ENCODE measurements at places on chromosomes 7 and 10.

DNA sequence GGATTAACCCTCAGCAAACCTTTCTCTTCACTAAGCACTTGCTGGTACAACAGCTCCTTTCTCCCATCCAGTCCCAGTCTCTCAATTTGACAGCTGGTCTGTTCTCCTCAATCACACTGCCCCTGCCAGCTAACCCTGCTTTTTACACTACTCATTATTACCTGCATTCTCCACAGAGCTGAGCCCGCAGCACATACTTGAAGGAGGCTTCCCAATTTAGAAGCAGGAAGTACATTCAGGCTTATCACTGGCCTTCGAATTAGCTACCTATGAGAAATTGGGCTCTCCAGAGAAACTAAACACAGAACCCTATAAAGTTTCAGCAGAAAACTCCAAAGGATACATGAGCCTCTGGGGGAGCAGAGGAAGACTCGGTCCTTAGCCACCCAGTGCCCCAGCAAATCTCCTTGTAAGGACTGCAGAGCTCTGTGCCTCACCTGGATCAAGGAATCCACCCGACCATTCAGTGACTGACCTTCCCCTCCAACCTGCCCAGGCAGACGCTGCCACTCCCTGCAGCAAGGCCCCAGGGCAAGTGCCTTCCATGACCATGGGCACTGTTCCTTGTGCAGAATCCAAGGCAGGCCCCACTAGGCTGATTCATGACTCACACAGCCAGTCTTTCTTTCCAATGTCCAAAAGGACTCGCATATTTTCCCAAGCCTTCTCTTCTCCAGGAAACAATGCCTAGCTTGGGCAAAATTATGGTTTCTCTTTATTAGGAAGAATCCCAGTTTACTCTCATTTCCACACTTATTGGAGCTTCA lies 68.0 kb downstream of the VOPP1 start:
- no peak for DNase-seq

- no peak for DNase-seq
These were observed 56.5 kb downstream of the MAP3K8 start for GRCh38 chr10:30490289-30491000.

GRCh38 chr7:134851141-134851540 lies 71.7 kb downstream of the CALD1 start:
- no peak for DNase-seq

GRCh38 chr10:71218046-71218650 lies 5.8 kb downstream of the UNC5B start:
- no peak for DNase-seq

DNA sequence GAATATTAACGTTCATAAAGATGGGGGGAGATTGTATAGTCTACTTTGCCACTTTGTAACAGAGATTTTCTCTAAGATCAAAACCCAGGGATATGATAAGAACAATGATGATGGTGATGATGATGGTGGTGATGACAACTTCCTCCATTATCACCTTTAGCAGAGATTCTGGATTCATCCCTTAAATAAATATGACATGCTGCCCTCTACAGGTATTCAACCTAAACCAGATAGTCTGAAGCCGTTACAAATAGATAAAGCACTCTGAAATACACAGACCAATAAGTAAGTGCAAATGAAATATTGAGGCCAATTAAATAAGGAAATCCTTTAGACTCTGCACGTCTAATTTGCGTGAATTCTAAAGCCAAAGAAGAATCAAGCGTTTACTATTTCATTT lies 211.5 kb downstream of the CREB5 start:
- no peak for DNase-seq

DNA sequence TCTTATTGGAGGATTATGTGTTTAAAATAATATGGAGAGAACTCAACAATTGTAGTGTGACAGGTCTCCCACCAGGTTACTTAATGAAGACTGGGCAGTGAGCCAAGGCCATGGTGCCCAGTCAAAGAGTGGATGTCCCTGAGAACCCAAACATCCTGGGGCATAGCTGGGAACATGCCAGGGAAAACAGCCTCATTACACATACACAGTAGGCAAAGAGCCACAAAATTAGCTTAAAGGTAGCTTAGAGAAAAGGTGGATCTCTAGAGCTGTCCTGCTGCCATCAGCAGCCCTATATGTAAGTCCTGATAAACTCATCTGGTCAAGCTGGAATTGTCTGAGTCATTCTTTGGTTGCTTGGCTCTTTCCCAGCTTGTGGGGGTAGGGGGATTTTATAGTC lies 287.8 kb downstream of the PHF14 start:
- no peak for DNase-seq

DNA sequence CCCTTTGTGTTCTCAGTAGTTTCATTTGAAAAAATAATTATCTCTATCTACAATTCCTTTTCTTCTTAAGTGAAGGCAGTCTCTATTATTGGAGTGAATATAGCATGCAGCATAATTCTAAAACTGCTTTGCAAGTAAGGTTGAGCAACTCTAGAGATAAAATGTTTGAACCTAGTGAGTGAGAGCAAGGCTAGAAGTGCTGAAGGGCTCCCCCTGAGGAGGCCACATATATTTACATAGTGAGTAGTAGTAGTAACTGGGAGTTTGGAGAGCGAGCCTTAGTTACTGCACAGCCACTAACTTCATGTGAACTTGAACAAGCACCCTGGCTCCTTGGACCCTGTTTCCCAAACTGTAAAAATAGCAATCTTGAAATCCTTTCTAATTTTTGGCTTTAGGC lies 141.5 kb upstream of the DKK1 start:
- no peak for DNase-seq

GRCh38 chr10:111087331-111087756 lies 10.5 kb downstream of the ADRA2A start:
- DNase-seq = peak; percentile 2

GRCh38 chr7:158033196-158033595 lies 554.4 kb downstream of the PTPRN2 start:
- no peak for DNase-seq
